Brain pericyte (primary cell): ENCODE measurements at places on chromosomes 6 and 20.

GRCh38 chr6:132458887-132459604 is 53.9 kb downstream of the STX7 start:
- DNase-seq, result no peak

- DNase-seq, result no peak
Observed at GRCh38 chr6:24936641-24937317, 1.0 kb upstream of the RIPOR2 start.

DNA sequence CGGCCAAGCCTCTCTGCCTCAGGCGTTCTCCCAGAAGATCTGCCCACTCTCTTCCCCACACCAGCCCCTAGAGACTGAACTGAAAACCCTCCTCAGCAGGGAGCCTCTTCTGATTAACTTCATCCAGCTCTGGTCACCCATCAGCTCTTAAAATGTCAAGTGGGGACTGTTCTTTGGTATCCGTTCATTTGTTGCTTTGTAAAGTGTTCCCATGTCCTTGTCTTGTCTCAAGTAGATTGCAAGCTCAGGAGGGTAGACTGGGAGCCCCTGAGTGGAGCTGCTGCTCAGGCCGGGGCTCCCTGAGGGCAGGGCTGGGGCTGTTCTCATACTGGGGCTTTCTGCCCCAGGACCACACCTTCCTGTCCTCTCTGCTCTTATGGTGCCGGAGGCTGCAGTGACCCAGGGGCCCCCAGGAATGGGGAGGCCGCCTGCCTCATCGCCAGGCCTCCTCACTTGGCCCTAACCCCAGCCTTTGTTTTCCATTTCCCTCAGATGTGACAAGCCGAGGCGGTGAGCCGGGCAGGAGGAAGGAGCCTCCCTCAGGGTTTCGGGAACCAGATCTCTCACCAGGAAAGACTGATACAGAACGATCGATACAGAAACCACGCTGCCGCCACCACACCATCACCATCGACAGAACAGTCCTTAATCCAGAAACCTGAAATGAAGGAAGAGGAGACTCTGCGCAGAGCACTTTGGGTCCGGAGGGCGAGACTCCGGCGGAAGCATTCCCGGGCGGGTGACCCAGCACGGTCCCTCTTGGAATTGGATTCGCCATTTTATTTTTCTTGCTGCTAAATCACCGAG is 14.2 kb downstream of the VEGFA start:
- no peak for DNase-seq

DNA sequence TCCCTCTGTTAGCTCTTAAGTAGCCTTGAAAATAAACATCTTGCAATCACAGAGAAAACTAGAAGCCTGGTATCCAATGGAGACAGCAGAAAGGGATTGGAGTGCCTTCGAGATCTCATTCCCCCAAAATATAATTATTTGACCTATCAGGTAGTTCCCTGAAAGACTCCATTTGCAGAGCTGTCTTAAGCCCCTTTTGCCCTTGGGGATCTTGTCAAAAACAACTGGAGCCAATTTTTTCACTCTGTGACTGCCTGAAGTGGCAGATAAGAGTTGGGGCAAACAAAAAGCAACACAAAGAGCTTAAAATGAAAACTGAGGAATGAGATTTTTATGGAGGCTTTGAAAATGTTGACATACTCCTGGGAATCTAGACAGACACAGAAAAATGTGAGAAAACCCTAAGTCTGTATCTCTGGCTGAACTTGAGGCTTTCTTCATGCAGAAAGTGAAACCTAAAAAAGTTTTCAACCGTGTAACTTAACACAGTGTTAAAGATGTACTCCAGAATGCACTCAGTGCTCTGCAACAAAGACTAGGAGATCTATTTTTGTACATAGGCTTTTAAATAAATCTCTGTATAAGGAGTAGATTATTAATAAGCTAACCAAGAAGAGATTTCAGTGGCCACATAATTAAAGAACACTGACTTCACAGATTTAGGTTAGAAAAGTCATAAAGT is 971.1 kb upstream of the MAN1A1 start:
- no peak for DNase-seq

GRCh38 chr20:57159945-57160610 is 106.4 kb downstream of the BMP7 start:
- no peak for DNase-seq

GRCh38 chr6:25769983-25770382 is 15.4 kb downstream of the SLC17A4 start:
- DNase-seq, result no peak

GRCh38 chr6:47780510-47781356 is 1.1 kb upstream of the OPN5 start:
- no peak for DNase-seq

DNA sequence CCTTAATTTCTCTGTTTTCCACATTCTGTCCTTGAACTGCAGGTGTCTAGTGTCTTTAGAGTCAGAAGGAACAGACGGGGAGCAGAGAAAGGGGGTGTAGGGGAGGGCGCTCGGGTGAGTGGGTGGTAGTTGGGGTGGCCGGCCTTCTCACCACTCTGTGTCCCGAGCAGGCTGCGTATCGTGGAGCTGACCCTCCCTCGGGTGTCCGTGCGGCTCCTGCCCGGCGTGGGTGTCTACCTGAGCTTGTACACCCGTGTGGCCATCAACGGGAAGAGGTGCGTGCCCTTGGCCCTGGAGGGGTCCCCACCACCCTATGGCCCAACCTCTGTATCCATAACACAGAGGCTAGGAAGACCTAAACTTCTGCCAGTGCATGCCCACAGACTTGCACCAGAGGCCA is 5.3 kb downstream of the BPIFB4 start:
- no peak for DNase-seq

- no peak for DNase-seq
Observed at GRCh38 chr20:19937651-19938420, 79.3 kb upstream of the NAA20 start.

DNA sequence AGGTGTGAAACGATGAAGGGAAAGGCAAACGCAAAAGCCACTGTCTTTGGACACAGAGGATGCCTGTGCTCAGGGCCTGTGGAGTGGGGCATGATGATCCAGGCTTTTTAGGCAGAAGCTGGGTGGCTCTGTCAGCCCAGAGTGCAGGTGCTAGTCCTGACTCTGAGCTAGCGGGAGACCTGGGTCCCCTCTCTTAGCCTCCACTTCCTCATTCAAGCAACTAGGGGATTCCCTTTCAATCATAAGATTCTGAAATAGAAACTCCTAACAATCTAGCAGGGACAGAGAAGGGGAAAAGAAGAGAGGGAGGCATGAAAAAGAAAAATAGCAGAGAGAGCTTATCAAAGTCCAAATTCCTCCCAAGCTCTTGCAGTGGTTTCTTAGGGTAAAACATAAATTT is 7.6 kb upstream of the HIVEP2 start:
- DNase-seq, result no peak

- DNase-seq, result no peak
Observed at GRCh38 chr6:166105341-166106075, 62.1 kb downstream of the TBXT start.

- no peak for DNase-seq
Observed at GRCh38 chr6:136090929-136091328, 159.2 kb downstream of the MTFR2 start.

DNA sequence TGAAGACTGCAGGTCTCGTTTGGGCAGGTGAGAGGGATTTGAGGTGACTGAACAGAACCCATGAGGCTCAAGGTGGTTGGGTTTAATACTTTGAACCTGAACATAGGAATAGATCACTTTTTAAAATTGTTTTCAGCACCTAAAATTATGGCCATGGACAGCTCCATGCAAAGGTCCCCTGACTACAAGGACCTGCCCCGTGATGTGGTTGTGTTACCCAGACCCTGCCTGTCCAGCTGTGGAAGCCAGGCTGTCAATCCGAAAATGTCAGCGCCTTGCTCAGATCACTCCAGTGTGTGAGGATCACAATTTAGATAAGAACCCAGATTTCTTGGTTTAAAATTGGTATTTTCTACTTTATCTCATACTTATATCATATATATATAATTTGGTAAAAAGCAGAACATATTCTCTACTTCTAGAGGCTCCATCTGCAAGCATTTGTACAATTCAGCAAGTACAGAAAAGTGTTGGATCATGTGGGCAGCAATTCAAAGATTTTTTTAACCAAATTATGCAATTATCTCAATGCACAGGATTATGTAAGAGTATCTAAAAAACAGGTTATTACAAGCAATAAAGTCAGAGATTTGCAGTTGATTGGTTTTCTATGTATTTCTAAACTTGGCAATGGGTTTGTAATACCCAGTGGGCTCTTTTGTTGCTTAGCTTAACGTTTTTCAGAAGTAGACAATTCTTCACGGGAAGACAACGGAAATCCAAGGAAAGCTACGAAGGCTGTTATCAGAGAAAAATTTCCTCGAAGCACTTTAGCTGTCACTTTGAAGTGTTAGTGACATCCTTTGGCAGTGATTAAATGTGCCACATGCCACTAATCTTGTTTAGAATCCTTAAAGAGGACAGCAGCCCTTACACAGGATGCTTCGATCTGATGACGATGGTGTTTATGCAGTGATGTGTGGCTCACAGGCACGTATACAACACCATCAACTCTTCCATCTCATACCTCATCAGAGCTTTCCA is 24.1 kb upstream of the RPS6KA2 start:
- DNase-seq, result no peak

DNA sequence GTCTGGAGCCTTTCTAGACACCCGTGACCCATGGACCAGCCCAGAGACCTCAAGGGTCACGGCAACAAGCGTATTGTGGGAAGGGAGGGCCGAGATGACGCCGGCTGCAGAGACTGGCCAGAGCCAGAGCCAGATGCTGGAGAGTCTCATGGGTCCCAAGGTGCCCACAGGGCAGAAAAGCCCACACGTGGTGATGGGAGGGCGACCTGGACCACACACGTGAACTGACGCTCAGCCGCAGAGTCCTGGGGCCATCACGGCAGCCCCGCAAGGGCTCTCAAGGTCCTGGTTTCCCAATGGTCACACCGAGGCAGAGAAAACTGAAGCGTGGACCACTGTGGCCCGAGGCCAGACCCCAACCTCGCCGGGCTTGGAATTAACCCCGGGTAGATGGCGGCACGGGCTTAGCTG is 92.6 kb downstream of the YTHDF1 start:
- DNase-seq, result no peak

GRCh38 chr6:43837507-43837906 is 67.5 kb downstream of the VEGFA start:
- DNase-seq, result no peak

DNA sequence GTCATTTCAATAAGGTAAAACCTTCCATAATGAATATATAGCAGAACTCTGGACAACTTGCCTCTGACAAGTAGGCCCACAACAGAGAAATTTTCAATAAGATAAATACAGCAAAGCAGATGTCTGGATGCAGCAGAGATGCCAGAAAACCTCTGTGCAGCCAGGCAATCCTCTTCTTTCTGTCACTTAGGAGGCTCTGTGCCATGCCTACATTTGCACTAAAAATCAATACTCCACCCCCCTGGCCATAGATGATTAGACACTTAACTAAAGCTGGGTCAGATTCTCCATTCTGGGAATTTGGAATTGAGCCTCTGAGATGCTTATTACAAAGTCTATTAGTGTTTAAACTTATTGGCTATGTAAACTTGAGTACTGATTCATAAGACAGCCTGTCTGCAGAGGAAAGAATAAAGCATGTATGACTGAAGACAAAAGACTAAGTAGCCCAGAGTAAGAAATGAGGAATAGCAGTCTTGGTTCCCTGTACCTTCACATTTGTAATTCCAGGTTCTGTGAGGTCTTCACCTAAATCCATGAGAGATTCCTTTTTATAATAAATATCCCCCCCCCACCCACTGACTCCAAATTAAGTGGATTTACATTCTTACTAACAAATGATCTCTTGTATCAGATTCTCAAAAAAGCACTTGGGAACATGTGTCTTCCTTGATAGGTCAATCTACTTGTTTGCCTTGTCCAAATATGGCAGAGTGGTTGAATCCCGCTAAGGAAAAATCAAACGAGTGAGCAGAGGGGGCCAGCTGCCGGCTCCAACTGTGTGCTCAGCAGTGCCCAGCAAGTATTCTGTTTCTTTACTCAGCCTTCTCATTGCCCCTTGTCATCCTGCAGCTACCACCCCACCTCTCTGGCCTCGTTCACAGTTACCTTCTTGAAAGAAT is 20.4 kb downstream of the MAN1A1 start:
- no peak for DNase-seq

- no peak for DNase-seq
Observed at GRCh38 chr20:47780720-47781389, 4.4 kb downstream of the SULF2 start.

DNA sequence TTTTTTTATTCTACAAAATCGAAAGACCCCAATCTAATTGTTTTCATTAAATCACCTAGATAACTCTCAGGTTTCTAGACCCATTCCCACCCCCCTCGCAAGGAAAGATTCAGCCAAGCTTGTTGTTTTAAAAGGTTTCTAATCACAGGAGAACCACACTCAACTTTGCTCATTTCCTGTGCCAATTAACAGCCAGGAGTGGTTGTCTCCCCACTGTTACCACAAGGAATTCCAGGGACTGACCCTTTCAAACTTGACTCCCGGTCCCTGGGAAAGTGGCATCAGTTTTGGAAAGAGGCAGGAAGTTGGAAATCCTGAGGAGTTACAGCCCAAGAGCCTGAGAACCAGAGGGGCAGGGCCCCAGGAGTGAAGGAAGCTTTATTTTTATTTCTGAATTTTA is 561.3 kb upstream of the JAG1 start:
- DNase-seq, result no peak

- DNase-seq, result no peak
Observed at GRCh38 chr6:14612016-14612980, 494.7 kb downstream of the CD83 start.

GRCh38 chr6:16318538-16318937 is 80.2 kb downstream of the GMPR start:
- no peak for DNase-seq

DNA sequence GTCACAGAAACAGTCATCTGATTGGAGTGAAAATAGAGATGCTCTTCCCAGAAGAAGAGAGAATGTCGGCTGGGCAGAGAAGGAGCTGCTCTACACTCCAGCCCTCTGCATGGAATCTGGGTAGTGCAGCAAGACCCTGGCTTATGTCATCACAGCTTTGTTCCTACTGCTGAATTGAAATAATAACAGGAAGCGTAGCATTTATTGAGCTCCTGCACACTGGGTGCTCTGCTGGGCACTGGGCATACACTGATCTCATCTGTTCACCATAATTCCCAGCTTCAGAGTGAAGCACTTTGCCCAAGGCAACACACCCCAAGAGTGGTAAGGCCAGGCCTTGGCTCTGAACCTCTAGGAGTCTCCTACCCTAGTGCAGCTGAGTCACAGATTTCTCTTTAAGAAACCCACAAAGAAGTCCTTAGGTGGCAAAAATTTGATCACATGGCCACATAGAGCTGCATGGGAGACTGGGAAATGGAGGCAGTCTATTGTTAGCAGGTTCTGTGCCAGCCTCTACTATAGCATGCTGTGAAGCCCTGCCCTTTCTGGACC is 3.9 kb upstream of the SDCBP2 start:
- no peak for DNase-seq
